Eye (tissue), 1 donor: ENCODE measurements at places on chromosomes 6 and 20.

DNA sequence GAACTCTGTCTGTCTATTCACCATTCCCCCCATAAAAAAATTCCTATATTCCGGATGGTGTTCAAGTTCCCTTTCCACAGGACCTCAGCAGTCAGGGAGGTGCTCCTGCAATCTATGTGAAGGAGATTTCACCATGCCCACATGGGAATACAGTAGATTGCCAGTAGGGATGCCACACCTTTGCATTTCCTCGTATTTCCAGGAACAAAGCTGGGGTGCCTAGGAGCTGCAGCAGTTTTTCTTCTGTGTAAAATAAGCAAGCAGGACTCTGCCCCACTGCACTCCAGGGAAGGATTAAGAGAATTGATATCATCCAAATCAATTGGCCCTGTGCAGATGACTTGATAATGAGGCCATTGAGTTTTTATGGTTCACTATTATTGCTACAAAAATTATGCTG, 7.4 kb upstream of the KIF16B start:
- no peak for DNase-seq

GRCh38 chr6:158029668-158030230, 48.1 kb downstream of the SYNJ2 start:
- DNase-seq: no peak

GRCh38 chr6:12065321-12066140, 53.4 kb downstream of the HIVEP1 start:
- DNase-seq: no peak

DNA sequence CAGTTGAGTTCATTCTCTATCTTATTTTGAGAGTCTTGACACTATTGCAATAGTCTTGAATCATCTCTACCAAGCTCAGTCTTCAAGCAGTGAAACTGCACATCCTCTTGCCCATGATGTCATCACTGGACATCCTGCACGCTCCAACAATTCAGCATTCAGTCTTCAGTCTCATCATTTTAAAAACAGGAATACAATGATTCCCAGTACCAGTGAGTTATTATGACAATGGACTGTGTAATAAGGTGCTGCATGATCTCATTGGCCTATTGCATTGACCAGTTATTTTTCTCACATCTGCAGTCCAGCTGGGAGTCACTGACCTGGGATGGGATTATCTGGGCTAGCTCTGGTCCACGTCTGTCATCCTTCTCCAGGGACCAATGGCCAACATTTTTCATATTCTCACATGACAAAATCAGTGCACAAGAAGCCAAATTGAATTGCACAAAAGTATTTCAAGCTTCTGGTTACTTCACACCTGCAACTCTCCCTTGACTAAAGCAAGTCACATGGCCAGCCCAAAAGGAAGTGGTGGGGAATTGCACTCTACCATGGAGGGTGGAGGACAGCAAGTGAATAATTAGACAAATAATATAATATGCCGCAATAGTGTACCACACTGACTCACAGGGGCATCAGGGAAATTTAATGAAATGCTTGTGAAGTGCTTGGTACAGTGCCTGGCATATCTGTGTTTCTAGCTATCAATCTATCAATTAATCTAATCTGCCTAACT, 6.4 kb upstream of the CST2 start:
- DNase-seq: no peak
